Mammary epithelial cell (primary cell): ENCODE measurements at places on chromosomes 12 and 14. TPM values are rescaled to one million over a fixed set of nuclear protein-coding genes. Genes with fewer than 3 reads are reported as not detected.

The HNF1A gene
- total RNA-seq: not detected

The AQP6 gene
- total RNA-seq: not detected

The CD9 gene
- 470 TPM for total RNA-seq

The NOS1 gene
- not detected for total RNA-seq

The PRH1 gene
- 27.3 TPM for total RNA-seq

The ACOT6 gene
- total RNA-seq: not detected in 2 replicates

The TAMALIN gene
- not detected in 2 replicates for total RNA-seq

DNA sequence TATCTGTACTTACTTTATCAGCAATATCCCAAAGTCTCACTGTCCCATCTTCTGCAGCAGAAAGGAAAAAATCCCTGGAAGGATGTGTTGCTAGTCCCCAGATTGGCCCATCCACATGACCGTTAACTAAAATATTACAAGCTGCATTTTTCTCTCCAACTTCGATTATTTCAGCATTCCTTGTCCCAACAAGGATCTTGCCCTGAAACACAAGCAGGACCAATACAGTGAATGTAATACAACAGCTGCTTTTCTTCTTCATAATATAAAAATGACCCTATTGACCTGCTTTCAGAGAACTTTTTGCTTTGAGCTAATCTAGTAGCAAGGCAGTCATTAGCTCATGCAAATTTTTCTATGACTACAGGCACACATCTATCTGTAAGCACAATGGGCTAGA is 58.3 kb downstream of the ZC3H14 start:
- DNase-seq: no peak

DNA sequence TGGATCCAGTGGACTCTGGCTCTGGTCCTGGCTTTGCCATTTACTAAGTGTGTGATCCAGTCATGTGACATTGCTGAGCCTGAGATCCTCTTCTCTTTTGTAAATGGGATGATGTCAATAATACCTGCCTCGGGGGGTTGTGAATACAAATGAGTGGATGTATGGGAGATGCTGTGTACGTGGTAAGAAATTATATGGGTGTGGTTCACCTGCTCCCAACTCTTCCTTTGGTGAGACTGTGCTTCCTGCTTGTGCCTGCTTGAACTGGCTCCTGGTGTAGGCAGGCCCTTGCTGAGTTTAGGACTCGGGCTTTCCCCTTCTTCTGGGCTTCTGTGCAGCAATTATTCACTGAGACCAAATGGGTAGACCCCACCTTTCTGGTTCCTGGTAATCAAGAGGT is 189.5 kb upstream of the FRMD6 start:
- DNase-seq: peak; percentile 85

- peak; percentile 30 for DNase-seq
Measured at GRCh38 chr12:47112679-47113078, 32.9 kb upstream of the AMIGO2 start.

GRCh38 chr12:8675591-8676036 is 13.0 kb upstream of the MFAP5 start:
- DNase-seq: no peak

GRCh38 chr12:33450480-33450879 is 10.9 kb upstream of the SYT10 start:
- DNase-seq: no peak

DNA sequence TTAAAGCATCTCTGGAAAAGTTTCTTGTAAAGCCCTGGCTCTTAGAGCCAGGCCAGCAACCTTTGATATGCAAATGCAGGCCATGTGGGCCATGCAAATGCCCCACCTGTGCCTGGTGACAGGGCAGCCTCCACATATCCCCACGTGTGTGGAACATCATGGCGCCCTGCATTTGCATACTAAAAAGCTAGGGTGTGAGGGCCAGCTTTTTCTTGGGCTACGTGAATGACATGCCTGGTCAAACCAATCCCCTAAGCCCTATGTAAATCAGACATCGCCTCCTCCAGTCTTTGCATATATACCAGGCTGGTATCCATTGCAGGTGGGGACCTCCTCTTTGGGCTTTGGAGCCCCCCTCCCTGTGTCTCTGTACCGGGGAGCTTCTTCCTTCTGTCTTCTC is 6.4 kb downstream of the CSRP2 start:
- no peak for DNase-seq

- DNase-seq: no peak
Measured at GRCh38 chr12:82842480-82842879, 155.8 kb downstream of the TMTC2 start.

DNA sequence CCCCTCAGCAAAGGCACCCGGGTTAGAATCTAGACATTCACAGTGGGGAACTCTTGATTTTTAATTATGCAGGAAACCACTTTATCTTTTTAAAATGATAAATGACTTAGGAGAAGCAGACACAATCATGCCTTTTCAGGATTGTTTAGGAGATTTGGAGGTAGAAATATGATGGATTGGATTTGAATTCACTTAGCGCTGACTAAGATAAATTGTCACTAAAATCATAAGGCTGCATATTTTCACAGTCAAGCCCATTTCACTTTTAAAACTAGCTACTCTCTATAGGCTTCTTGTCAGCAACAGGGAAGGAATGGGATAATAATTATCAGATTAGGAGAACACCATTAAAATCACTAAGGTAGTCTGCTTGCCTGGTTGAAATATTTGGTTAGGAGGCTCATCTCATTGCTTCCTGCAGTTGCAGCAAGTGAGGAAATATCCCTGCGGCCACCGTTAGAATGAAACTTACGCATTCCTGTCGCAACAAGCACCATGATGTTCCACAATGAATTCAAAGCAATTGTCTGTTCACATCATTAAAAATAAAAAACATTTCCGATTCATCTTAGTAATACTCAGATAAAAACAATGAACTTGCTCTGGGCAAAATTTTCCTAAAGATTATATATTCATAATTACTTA is 31.9 kb downstream of the DACT1 start:
- DNase-seq: no peak
